Stimulated activated CD8-positive, alpha-beta memory T cell treated with anti-CD3 and anti-CD28 coated beads, Interleukin-15, amount 100 ng/mL, for 24 hours (primary cell): ENCODE measurements at places on chromosomes 2 and 18.

DNA sequence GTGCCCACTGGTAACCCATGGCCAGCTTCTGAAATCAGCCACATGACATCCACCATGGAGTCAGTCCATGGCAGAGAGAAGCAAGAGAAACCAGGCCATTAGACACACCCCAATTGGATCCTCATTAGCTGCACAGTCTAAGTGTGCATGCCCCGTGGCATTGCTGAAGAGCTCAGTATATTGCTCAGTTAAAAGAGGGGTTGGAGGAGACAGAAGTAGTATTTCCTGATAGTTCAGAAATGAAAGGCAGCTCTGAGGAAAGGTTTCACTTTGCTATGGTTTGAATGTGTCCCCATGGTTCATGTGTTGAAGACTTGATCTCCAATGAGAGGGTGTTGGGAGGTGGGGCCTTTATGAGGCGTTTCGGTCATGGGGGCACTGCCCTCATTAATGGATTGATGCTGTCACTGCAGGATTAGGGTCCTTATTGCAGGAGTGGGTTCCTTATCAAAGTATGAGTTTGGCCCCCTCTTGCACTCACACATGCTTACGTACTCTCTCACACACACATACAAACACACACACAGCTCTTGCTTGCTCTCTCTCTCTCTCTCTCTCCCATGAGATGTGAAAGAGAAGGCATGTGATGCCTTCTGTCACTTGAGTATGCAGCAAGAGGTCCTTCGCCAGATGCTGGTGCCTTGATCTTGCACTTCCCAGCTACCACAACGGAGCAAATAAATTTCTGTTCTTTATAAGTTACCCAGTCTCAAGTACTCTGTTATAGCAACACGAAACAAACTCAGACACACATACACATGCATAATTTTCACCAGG, 58.0 kb downstream of the TMEM163 start:
- no peak for DNase-seq

- no peak for DNase-seq
Observed at GRCh38 chr2:12534646-12535263, 182.0 kb upstream of the TRIB2 start.

DNA sequence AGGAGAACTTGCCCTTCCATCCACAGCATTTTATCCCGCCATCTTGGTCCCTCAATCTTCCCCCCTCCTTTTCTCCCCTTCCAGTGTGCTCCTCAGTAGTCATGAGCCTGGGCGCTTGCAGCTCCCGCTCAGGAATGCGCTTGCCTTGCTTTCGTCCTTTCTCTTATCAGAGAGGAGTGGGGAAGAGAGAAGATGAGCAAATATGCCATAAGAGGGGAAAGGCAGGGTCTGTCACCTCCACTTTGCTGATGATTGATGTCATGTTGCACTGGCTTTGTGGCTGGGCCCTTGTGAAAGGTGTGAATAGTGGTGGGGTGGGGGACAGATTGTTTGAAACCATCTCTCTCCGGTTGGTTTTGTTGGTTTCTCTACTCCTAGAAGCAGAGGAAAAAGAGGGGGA, 569.3 kb downstream of the TNS1 start:
- DNase-seq = no peak

DNA sequence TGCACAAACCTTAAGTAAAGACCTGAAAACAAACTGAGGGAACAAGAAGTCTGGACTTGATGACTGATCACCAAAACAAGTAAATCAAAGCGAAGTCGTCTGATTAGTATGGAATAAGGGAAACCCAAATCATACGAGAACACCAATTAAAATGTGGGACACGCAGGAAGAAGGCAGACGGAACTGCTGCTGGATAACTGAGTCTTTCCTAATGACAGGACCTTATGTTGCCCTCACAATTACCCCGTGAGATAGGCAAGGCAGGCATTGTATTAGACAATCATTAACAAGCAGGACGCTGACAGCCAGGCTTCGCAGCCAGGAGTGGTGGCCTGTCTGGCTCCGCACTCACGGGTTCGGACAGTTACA, 614 bp upstream of the COQ10B start:
- DNase-seq = no peak

DNA sequence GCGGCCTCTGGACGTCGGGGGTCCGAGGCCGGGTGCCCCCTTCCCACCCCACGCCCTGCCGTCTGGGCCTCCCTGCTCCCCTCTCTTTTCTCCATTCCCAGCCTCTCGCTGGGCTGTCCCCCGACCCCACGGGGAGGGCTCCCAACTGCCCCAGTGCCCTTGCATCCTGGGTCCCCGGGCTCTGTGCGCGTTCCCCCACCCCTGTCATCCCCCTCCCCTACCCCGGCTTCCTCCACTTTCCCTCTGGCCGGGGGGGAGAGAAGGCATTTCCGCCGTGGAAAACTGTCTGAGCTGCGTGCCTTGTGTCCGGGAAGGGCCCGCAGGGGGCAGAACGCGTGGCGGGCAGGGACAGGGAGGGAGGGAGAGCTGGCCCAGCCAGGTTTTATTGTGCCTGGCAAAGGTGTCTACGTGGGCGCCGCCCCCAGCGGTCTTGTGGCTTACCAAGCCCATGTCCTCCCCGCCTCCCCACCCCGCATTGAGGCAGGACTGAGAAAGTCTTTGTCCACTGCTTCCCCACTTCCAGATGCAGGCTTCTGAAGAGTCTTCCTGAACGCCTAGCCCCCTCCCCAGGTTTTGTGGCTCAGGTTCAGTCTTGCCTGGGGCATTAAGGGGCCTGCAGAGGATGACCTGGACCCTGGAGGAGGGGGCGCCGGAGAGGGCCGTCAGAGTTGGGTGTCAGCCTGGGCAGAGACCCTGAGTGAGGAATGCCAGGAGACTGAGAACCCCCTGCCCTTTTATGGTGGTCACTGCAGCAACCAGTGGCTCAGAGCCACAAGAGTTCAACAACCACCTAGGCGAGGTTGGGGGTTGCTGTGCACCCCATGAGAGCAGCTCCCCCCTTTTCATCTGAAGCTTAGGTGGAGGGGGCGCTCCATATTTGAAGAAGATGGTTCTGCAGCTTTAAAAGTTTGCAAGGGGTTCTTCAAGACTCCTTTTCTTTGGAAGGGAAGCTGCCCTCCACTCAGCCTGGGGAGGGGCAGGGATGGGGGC, 1.3 kb downstream of the ITM2C start:
- DNase-seq = no peak

GRCh38 chr2:173545364-173545763, 190.7 kb downstream of the CDCA7 start:
- DNase-seq = no peak

DNA sequence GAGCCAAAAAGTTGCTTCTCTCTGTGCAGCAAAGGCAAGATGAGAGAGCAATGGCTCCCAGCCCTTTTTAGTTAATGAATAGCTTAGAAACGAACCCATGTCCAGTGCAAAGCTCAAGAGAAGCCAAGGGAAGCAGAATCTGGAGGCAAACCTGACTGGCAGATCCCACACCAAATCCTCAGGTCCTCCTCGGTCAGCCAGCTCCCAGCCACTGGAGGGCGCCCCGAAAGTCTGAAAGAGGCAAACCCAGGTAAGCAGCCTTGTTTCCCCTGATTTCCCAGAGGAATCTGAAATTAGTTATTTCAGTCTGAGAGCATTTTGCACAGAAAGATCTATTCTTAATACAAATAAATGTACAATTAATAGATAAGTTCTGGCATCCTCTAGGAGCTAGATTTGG, 71.3 kb upstream of the PID1 start:
- DNase-seq = no peak

- DNase-seq = no peak
Observed at GRCh38 chr2:197165020-197165419, 145.6 kb downstream of the ANKRD44 start.

DNA sequence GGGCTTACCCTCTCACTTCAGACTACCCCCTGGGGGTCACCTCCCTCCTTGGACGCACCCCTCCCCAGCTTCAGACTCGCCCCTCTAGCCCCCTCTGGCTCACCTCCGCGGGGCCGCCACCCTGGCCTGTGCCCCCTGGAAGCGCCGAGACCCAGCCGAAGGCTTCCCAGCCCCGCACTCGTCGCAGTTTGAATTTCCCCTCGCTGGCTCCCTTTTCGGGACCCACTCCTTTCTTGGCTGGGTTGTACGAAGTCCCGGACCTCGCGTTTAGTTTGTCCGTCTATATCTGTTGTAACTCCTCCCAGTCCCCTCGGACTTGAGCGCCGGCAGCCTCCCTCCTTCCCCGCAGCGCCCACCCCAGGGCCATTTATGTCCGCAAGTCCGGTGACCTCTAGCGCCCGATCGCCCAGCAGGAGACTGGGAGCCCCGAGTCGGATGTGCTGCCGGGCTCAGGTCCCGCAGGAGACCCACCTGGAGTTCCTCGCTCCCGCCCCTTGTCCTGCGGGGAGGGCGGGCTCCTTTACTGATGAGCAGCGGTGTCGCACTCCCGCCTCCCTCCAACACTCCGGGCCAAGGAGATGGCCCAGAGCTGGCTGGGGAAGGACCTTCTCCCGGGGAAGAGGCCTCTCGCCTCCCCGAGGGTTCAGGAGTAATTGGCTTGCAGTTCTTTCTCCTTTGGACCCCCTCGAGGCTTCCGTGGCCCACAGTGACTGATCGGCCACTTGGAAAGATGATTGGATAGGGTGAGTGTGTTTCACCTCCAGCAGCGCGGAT, 692 bp upstream of the RAX start:
- no peak for DNase-seq

DNA sequence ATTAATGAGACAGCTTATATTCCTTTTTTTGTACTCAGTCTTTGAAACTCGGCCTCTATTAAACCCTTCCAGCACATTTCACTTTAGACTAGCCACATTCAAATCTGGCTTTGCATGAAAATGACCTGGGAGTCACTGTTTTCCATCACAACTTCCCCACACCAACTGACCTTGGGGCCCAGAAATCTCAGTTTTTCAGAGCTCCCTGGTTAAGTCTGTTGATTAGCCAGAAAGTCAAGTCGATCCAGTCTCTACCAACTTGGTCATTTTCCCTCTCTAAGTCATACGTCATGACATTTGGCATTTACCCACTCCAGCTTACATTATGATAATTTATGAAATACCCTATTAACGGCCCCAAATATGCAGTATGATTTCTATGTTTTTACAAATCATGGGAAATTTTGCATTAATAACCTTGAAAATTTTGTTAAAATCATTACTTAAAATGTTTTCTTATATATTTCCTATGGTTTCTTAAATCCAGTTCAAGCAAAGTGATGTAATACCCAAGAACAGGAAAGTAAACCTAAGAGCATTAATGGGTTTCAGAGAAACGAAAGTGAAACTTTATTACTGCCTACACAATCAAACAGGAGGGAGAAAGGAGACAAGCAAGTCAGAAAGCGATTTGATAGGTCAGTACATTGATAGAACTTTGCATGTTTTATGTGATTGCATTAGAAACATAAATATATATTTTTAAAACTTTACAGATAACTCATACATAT, 77.1 kb downstream of the SPATS2L start:
- no peak for DNase-seq
